ENCODE measurements at places on chromosomes 1 and 21.

DNA sequence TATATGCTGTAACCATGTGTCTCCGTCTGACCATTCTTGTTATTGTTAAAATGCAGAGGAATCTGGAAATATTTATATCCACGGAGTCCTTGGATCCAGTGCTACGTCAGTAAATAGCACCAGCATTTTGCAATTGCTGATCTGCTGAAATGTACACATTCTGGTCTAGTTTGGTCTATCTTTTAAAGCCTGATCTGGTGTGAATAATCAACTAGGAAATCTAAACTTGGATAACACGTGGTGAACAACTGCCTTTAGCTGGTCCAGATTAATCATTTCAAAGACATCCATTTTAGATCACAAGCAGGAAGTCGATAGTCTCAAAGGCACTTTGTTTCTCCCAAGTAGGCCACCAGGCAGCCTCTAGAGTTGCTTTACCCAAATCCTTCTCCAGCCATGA is 32.6 kb downstream of the PDPN start:
- DNase-seq: no peak

GRCh38 chr1:238406098-238406860 is 515.6 kb upstream of the ZP4 start:
- no peak for DNase-seq

- no peak for DNase-seq
These were observed at the start of gene KCNQ4 for GRCh38 chr1:40783001-40783905. Gene KCNQ4, plus strand, starts transcription at chr1:40783787. Its CDS starts 307 bp downstream, at chr1:40784094.

- DNase-seq: no peak
These were observed 246.9 kb upstream of the LRRC7 start for GRCh38 chr1:69320757-69321211.

DNA sequence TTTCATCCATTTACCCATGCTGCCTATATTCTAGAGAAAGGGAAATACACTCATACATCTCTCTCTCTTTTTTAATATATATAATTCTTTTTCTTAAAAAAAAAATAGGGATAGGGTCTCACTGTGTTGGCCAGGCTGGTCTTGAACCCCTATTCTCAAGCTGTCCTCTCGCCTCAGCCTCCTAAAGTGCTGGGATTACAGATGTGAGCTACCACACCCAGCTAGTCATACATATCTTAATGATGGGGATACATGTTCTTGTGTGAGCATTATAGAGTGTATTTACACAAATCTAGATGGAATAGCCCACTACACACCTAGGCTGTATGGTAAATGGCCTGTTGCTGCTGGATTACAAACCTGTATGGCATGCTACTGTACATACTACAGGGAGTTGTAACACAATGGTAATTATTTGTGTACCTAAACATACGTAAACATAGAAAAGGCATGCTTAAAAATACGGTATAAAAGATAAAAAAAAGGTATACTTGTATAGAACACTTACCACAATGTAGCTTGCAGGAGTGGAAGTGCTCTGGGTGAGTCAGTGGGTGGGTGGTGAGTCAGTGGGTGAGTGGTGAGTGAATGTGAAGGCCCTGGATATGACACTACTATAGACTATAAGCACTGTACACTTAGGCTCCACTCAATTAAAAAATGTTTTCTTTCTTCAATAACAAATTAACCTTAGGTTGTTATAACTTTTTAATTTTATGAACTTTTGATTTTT is 72.9 kb downstream of the IVNS1ABP start:
- peak; percentile 71 for DNase-seq

DNA sequence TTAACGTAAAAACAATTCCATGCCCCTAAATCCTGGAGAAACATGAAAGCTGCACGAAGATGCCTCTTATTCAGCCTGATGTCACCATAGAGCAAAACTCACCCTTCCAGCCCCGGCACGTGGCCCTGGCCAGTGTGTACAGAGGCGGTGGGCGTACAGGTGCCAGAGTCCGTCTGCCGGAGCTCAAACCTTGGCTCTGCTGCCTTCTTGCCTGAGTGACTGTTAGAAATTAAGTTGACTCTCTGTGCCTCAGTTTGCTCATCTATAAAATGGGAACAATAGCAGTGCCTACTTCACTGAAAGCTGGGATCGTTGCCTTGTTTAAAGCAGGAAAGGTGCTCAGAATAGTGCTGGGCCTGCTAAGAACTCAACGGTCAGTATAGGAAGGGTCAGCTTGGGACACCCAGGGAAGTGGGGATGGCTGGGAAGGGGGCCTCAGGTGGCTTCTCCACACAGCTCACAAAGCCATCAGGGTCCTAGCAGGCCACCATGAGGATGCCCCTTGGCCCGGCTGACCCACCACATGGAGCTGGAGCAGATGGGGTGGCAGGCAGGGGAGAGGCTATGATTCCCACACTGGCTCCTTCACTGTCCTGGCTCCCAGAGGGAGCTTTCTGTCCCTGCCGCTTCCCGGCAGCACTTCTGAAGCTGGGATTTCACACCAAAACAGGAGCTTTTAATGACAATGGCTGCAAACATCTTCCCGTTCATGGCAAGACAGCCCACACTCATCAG is 237.2 kb downstream of the NPHP4 start:
- DNase-seq: no peak

- DNase-seq: peak; percentile 55
These were observed 25.2 kb upstream of the MAP3K7CL start for GRCh38 chr21:29105218-29105617.

DNA sequence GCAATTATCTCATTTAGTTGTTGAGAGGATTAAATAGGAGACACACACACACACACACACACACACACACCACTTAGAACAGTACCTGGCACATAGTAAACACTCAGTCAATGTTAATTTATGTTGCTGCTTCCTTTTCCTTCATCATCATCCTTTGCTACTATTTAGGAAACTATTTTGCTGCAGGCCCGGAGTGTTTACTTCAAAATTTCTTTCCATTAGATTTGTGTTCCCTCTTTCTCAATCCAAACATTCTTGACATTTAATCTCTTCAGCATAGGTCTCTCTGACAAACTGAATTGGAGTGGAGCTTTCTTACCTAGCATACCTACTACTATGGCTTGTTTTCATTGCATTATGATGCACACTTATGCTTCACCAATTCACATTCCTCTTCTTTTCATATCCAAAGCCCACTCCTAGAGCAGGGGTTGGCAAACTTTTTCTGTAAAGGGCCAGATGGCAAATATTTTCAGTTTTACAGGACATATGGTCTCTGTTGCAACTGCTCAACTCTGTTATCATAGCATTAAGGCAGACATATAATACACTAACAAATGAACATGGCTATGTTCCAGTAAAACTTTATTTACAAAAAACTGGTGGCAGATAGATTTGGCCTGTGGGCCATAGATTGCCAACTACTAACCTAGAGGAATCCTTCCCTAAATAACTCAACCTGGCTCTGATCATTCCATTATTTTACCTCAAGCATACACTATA is 49.5 kb downstream of the SCMH1 start:
- no peak for DNase-seq

DNA sequence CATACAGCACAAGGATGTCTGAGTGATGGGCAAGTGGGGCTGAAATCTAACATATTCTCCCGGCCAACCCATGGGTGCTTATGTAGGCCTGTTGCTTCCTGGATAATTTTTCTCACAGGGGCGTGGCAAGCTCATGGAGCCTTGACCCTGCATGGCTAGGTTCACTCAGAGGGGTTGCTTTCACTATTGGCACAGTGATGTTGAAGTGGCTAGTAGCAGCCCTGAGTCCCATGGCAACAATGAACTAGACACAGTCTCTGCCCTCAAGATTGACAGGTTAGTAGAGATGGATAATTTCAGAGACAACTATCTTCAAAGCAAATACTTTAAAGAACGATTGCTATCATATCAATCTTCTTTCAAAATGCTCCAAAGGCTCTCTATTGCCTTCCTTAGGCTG is 6.5 kb upstream of the MAB21L3 start:
- DNase-seq: no peak

DNA sequence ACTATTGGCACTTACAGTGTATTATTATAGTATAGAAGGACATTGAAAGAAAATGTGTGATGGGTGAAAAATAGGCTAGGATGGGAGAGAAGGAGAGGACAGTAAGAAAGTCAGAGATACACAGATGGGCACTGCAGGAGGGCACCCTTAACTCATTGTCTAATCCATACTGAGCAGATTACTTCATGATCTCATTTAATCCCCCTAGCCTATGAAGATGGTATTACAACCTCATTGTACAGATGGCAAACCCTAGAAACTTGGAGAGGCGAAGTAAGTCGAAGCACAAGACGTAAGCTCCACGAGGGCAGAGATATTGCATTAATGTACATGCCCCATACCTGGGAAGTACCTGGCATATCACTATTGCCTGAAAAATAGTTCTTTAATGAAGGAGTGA is 346.9 kb upstream of the DAB1 start:
- DNase-seq: no peak

GRCh38 chr1:170881268-170882265 is 53.8 kb upstream of the MROH9 start:
- no peak for DNase-seq

DNA sequence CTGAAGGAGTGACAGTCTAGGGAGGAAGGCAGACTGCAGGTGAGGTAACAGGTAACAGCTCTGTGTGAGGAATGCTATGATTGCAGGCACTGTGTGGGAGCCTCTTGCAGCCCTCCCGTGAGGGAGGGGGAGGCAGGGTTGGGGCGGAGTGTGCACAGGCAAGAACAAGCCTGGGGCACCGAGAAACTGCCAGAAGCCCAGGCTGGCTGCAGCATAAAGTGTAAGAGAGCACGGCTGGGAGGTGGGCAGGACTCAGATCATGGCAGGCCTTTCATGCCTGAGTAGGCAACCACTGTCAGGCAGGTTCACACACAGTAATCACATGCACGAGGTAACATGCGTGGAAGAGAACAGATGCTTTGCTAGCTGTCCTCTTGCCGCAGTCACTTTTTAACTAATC is 11.3 kb upstream of the RHEX start:
- DNase-seq: peak; percentile 26

Data from epithelial cell of prostate (primary cell).